GM12892 (cell line): ENCODE measurements at places on chromosomes 2 and 18.
A peak's percentile ranks its signal among the peaks of the same experiment; 100 is the strongest.

DNA sequence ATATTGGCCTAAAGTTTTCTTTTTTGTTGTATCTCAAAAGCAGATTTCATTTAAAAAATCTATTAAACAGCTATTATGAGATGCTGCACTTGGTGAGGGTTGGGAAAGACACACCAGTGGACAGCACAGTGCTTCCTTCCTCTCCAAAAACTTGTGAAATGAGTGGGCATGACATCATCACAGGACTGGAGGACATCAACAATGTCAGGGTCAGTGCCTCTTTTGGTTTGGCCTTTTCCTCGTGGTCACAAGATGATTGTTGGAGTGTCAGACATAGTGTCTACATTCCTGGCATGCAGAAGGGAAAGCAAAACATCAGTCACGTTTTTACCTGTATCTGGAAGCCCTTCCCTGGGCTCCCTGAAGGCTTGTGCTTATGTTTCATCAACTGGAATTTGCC is 49.6 kb downstream of the IL1R2 start:
- no peak for DNase-seq

- no peak for DNase-seq
These were observed 391.6 kb downstream of the NBAS start for GRCh38 chr2:15169326-15170069.

DNA sequence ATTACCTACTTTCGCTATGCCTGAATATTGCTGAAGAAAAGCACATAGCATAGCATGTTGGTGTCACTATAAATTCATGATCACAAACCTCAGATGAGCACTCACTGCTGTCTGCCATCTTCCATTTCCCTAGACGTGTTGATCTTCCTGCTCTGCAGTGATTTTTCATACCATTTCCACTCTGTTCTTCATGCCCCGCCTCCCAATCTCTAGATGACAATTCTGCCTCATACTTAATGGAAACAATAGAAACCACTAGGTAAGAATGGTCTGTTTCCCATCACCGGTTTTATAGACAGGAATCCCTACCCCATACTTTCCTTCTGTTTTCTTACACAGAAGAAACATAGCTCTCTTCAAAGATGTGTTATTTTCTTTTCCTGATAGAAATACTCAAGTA is 63.8 kb downstream of the PIK3C3 start:
- no peak for DNase-seq

- DNase-seq, result no peak
These were observed 134.3 kb downstream of the ZNF236 start for GRCh38 chr18:76956648-76957047.

GRCh38 chr2:166404831-166405568 is 29.3 kb upstream of the SCN9A start:
- no peak for DNase-seq

DNA sequence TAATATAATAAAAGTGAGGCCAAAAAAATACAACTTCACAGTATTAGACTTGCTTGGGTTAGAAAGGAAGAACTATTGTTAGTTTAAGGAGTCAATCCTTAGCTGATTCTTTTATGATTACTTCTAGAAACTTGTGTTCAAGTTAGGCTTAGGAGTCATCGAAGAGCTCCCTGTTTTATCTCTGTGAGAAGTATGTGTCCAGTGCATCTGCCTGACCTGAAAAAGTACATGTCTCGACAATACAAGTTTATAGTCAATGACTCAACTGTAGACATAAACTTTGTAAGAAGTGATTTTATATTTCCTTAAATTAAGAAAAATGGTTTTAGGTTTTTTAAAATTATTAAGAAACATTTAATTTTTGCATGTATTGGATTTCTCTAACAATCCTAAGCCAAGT is 571.2 kb downstream of the ZEB2 start:
- DNase-seq, result no peak

GRCh38 chr2:241577413-241578122 is 19.0 kb downstream of the BOK start:
- no peak for DNase-seq

- DNase-seq, result no peak
These were observed 21.1 kb upstream of the KCNJ3 start for GRCh38 chr2:154677401-154677800.

DNA sequence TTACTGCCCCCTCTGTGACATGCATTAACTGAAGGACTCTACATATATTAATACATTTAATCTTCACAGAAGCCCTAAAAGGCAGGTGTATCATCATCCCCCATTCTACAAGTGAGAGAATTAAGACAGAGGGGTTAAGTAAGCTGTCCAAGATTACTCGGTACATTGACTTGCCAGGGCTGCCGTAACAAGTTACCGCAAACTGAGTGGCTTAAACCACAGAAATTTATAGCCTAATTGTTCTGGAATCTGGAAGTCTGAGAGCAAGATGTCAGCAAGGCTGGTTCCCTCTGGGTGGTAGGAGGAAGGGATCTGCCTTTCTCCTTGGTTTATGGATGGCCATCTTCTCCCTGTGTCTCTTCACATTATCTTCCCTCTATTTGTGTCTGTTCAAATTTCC is 605.5 kb downstream of the EPHA4 start:
- no peak for DNase-seq

- DNase-seq, result no peak
These were observed 2.8 kb upstream of the CENPA start for GRCh38 chr2:26782876-26783704.

- DNase-seq, result peak; percentile 6
These were observed 19.9 kb upstream of the BCL2L11 start for GRCh38 chr2:111100765-111101162.

GRCh38 chr2:46327627-46328026 is 30.4 kb downstream of the EPAS1 start:
- no peak for DNase-seq

DNA sequence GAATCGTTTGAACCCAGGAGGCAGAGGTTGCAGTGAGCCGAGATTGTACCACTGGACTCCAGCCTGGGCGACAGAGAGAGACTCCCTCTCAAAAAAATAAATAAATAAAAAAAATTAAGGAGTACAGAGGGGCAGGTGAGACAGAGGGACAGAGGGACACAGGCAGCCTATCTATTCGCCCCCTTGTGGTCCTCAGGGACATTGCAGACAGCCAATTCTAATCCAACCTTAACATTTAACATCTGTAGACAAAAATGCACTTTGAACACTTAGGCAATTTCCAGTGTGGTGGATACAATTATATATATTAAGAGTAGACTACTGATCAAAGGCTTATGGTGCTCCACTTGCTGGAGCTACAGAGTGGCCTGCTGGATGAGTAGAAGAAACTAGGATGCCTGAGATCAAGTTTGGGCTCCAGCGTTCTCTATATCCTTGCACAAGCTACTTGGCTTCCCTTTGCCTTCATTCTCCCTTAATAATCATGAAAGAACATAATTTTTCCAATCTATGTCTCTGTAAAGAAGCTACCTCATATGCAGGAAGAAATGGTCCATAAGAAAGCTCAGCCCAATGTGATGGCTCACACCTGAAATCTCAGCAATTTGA is 8.2 kb upstream of the SMARCAL1 start:
- peak; percentile 23 for DNase-seq

DNA sequence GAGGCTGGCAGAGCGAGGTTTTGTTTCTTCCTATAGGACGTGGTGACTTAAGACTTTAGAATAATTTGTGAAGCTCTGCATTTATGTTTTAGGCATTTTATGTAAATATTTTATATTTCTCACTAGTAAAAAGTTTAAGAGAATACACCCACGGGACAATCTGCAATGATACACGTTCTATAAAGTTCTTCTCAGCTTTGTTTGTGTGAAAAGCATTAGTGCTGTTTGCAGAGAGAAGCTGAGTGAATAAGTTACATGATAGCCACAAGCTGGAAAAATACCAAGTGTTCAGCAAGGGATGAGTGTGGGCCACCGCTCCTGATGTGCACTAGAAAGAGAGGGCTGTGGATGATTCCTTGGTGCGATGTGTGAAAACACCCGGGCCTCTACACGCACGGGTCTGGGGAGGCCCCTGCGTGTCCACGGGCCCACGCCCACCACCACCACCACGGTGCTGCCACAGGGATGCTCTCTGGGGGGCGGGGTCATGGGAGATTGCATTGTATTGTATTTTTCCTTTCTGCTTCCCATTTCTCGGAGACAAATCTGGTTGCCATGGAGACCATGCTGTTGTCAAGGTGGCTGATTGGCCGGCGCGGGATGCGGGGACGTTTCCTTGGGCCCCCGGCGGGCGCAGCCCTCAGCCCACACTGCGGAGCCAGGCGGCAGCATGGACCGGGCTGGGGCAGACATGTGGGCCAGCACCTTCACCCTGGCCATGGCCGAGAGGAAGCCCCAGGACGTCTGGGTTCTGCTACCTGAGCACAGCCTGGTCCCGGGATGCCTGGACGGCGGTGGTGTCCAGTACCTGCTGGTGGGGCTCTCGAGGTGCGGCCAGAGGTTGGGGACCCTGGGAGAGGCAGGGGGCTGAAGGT is at the start of gene RTP5:
RTP5 (plus strand) TSS at position 643 of the 875 bp plus-strand sequence; CDS start at position 671, 28 bp downstream.
- DNase-seq, result no peak

DNA sequence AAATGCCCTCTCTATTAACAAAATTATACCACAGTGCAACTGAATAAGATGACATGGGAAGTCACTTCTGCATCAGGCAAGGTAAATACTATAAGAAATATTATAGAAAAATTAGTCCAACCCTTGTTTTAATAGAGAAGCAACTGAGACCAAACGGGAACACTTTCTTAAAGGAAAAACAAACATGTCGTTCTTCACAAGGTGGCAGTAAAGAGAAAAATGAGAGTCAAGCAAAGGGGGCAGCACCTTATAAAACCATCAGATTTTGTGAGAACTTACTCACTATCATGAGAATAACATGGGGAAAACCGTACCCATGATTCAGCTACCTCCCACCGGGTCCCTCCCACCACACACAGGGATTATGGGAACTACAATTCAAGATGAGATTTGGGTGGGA is 481.7 kb upstream of the CRIM1 start:
- no peak for DNase-seq

- DNase-seq, result no peak
These were observed 1098.0 kb upstream of the DDX18 start for GRCh38 chr2:116716444-116716843.

DNA sequence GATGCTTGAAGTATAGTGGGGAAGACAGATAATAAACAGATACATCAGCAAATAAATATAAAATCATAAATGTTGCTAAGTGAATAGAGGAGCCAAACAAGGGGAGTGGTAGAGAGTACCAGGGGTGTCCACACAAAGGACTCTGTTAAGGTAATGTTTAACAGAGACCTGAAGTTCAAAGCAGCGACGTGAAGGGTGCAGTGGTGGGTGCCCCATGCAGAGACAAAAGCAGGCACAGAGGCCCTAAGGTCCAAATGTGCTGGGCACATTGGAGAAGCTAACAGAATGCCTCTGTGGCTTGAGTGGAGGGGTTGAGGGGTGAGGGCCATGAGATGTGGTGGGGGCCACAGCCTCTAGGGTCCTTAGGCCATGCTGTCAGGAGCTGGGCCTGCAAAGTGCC is 109.1 kb downstream of the POLE4 start:
- no peak for DNase-seq

GRCh38 chr2:134244587-134244986 is 9.3 kb upstream of the MGAT5 start:
- no peak for DNase-seq

GRCh38 chr18:70197844-70198243 is 7.6 kb downstream of the RTTN start:
- no peak for DNase-seq

DNA sequence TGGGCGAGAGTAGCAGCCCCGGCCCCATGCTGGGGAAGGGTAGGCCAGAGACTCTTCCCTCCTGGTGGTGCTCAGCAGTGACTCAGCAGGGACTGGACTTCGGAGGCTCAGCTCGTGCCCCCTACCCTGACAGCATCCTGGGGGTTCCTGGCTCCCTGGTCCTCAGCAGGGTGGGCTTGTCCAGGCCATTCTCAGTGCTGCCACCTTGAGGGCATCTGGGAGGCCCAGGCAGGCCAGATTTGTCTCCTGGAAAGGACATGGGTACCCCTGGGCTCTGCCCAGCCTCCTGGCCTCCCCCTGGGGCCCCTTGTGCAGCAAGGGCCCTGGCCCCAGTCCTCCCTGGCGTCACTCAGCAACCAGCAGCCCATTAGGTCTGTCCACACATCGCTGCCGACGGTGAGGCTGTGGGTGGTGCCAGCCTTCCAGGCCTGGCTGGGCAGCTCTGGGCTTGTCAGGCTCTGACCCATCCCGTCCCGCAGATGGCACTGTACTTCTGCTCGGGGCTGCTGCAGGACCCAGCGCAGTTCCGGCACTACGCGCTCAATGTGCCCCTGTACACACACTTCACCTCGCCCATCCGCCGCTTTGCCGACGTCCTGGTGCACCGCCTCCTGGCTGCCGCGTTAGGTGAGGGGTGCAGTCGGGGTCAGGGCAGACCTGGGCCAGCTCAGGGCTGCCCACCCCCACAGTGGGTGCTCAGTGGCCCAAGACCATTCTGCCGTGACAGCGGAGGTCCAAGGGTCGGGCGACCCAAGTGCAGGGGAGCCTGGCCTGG is 45.0 kb upstream of the ALPP start:
- DNase-seq, result no peak

- DNase-seq, result no peak
These were observed 5.7 kb downstream of the CHPF start for GRCh38 chr2:219537657-219538488.

DNA sequence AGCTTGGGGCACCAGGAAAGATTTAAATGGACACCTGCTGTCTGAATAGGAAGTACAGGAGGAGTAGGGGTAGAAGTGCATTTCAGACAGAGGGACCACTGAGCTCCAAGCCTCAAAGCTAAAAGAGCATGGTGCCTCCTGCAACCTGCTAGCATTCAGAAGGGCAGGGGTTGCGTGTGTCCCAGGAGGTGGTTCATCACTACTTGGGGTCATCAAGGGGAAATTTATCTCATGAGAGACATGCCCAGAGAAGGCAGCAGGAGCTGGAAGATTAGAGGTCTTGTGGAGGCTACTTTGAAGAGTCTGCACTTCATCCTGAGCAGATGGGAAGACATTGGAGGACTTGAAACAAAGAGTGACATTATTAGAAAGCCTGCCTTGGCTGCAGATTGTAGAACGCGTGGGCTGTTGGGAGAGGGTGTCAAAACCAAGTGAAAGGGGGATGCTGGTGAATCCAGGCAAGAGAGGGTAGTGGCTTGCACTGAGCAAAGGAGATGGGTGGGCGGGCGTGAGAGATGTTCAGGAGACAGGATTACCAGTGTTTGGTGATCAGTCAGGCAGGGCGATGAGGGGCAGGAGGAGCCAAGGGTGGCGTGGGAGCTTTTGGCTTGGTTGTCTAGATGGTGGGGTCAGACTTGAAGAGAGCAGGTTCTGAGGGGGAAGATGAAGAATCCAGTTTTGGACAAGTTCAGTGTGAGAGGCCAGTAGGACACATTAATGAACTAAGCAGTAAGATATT is 154.0 kb downstream of the DYSF start:
- DNase-seq, result no peak

- no peak for DNase-seq
These were observed 261.3 kb downstream of the CDH19 start for GRCh38 chr18:66342577-66342976.

DNA sequence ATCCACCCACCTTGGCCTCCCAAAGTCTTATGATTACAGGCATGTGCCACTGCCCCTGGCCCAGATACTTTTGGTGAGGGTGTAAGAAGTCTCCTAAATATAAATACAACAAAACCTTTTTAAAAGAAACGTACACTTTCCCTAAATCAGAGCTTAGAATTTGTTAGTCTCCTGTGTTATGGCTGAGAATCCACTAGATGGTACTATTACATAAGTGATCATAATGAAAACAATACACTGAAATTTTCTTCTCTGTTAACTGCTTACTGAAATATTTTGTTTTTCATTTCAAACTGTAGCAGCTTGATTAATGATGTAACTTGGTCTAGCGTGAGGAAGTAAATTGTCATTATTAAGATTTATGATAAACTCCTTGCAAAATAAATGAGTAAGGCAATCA is 74.8 kb upstream of the FAM98A start:
- DNase-seq, result no peak
